SK-MEL-5 (cell line): ENCODE measurements at places on chromosomes 2 and 18.

DNA sequence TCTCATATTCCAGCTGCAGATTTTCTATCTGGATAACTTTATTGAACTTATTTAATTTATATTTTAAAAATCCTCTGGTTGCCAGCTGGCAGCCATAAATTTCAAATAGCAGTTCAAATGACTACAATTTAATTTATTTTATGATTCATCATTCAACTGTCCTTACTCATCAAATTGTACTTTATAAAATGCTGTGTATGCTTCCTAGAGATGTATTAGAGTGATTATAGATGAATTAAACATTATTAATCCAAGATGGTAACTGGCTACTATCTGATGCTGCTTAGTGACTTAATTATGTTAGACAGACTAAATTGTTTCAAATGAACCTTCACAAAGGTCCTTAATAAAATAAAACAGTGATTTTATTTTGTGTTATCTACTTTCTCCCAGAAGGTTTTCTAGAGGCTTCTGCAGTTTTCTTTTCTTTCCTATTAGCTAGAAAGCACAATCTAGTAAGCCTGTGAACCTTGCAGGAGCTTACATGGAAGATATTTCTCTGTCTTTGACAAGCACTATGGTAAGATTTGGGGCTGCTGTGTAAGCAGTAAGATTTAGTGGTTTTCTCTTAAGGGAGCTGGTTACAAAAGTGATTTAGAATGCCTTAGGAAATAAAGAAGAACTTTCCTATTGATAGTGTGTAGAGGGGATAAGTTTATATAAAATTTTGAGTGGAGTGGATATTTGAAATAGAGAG lies 322.3 kb downstream of the FSIP2 start:
- no peak for DNase-seq

- peak; percentile 75 for DNase-seq
Observed at GRCh38 chr2:113799375-113799774, 42.9 kb upstream of the SLC35F5 start.

- DNase-seq, result no peak
Observed at GRCh38 chr2:240820607-240821428, 799 bp upstream of the KIF1A start.

DNA sequence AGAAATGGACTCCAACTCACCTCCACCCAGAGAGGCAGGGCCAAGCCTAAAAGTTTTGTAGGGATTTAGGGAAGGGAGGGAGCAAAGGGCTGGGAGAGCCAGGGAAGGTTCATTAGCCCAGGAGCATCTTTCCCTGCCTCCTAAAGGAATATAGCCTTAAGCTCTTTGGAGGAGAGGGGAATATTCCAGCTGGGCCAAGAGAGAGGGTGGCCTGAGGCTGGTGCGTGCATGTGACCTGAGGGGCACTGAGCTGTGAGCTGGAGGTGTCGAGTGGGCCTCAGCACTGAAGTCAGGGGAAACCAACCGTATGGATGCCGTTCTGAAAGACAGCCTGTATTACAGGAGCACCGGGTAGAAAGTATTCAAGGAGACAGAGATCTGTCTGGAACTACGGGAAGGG lies 112.6 kb downstream of the KLHL29 start:
- no peak for DNase-seq

DNA sequence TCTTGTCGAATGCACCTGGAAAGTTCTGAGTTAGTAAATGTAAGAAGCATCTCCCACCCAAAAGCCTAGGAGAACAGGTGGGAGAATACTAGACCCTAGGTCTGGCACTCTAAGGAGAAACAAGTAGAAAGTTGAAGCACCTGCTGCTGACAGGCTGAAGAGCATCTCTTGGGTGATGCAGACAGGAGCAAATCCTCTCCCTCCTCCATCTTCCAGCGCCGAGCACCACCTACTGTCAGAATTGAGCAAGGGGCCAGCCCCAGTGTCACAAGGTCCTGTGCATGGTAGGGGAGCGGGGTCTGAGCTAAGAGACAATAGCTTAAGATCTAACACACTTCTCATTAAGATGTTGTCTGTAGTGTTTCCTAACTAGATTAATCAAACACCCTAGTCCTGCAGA lies 52.9 kb downstream of the HK2 start:
- peak; percentile 38 for DNase-seq

GRCh38 chr2:198135481-198135934 lies 331.1 kb downstream of the PLCL1 start:
- peak; percentile 54 for DNase-seq

- DNase-seq, result no peak
Observed at GRCh38 chr2:149743842-149744448, 156.4 kb upstream of the MMADHC start.

GRCh38 chr2:9780368-9781130 lies 62.7 kb upstream of the TAF1B start:
- no peak for DNase-seq

DNA sequence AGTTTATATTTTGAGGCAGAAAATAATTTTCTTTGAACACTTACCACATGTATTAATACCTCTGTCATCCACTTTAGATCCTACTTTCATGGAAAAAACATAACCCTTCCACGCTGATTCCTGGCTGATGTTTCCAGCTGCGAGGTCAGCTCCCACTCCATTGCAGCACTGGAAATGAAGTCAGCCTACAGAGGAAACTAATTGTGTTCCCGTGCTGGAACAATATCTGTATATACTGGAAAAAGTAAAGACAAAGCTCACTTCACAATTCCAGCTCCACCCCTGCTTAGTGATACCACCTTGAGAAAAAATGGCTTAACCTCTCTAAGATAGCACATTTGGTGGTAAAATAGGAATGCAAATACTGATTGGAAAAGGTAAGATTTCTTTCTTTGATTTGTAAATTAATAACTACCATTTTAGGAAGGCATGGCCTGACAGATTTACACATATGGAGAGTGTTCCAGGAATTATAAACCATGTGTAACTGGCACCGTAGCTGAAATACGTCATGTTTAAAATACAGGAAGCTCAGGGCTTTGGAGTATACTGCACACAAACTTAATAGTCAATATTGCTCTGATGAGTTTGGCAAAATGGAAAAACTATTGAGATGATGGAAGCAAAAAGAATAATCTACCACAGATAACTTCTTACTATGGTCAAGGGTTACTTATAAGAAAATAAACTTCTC lies 90.0 kb downstream of the TRIB2 start:
- DNase-seq, result no peak

GRCh38 chr2:75274936-75275335 lies 75.6 kb upstream of the TACR1 start:
- DNase-seq, result no peak

DNA sequence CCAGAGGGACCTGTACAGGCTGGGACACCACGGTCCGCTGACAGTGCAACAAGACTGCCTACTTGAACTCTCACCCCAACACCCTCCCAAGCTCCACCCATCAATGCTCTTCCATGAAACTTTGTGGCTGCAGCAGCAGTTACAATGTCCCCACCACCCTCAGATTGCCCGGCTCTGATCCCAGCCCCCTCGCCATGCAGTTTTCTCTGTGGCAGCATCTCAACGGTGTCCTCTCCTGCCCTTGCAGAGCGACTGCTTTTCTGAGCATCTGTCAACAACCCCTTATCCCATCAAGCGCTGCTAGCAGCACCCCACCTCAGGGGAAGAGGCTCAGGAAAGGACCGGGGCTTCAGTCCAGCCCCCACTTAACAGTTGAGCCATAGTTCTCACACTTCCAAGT lies 137.1 kb upstream of the NDUFV2 start:
- no peak for DNase-seq

DNA sequence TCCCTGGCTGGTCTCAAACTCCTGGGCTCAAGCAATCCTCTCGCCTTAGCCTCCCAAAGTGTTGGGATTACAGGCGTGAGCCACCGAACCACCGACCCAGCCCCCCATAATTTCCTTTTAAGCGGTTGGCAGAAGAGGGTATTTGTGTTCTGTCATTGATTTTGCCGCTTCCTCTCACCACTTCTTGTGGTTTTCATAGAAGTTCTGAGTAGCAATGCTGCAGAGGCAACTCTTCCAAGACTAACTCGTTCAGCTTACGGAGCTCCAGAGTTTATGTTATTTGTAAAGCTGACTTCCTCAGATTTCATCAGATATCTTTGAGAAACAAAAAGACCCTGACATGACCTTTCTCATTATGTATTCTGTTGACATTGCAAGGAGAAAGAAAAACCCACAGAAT lies 261.4 kb upstream of the KCNJ3 start:
- DNase-seq, result no peak

DNA sequence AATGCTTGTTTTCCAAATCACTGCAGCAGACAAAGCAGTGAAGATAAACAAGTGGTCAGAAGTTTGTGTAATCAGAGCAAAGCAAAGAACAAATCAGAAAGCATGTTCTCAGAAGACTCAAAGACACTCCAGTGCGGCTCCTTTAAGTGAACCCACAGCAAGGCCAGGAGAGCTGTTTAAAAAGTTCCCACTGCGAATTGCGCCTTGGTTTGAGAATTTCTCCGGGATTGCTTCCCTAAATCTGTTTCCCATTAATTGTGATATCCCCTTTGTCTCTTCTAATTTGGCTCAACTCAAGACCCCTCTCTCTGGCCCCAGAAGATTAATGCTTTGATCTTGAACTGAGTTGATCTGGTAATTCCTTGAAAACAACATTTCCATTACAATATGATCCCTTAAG lies 122.4 kb upstream of the BCL2L11 start:
- no peak for DNase-seq

GRCh38 chr2:226338825-226339224 lies 460.8 kb downstream of the IRS1 start:
- DNase-seq, result no peak

GRCh38 chr2:1974397-1974796 lies 230.1 kb upstream of the PXDN start:
- no peak for DNase-seq

GRCh38 chr2:134985061-134985460 lies 62.2 kb downstream of the MAP3K19 start:
- DNase-seq, result no peak
